ENCODE measurements at places on chromosomes 2 and 18.

GRCh38 chr2:138454761-138455160 is 46.8 kb upstream of the SPOPL start:
- H3K4me3 ChIP-seq = no peak overlapping the region
- H3K27me3 ChIP-seq = no peaks in the 10 kb centered on the region
- DNase-seq = no peak

- H3K4me1 ChIP-seq = no peaks in the 10 kb centered on the region
- no peak overlapping the region for H3K4me3 ChIP-seq
- no peaks in the 10 kb centered on the region for H3K36me3 ChIP-seq
- H3K27ac ChIP-seq = no peak overlapping the region
- H3K27me3 ChIP-seq = peaks cover 2% of the 10 kb centered on the region
Observed at GRCh38 chr18:22883179-22883578, 49.9 kb upstream of the RBBP8 start.

GRCh38 chr2:100653449-100654035 is 90.7 kb downstream of the PDCL3 start:
- no peak overlapping the region for H3K4me3 ChIP-seq
- DNase-seq = peak; percentile 28
- H3K4me1 ChIP-seq = peaks cover 28% of the 10 kb centered on the region
- H3K36me3 ChIP-seq = no peaks in the 10 kb centered on the region

DNA sequence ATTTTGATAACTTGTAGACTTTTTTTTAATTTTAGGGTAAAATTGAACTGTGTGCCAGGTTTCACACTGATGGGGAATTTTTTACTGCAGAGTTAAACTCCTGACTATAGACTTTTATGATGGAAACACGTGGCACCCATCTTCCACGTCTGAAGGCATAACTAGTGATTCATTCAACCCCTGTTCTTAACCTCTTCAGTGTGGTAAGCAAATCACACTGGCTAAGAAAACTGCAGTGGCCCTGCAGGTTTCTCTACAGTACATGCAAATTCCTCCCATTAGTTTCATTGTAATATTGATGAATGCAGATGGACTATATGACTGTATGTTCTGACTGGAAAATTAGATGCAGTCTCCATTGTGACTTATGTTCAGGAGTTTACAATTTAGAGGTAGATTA is 47.2 kb downstream of the SMAD4 start:
- no peak overlapping the region for H3K27ac ChIP-seq
- H3K27me3 ChIP-seq = no peaks in the 10 kb centered on the region
- H3K4me1 ChIP-seq = no peaks in the 10 kb centered on the region
- H3K36me3 ChIP-seq = peaks cover 73% of the 10 kb centered on the region
- DNase-seq = no peak

DNA sequence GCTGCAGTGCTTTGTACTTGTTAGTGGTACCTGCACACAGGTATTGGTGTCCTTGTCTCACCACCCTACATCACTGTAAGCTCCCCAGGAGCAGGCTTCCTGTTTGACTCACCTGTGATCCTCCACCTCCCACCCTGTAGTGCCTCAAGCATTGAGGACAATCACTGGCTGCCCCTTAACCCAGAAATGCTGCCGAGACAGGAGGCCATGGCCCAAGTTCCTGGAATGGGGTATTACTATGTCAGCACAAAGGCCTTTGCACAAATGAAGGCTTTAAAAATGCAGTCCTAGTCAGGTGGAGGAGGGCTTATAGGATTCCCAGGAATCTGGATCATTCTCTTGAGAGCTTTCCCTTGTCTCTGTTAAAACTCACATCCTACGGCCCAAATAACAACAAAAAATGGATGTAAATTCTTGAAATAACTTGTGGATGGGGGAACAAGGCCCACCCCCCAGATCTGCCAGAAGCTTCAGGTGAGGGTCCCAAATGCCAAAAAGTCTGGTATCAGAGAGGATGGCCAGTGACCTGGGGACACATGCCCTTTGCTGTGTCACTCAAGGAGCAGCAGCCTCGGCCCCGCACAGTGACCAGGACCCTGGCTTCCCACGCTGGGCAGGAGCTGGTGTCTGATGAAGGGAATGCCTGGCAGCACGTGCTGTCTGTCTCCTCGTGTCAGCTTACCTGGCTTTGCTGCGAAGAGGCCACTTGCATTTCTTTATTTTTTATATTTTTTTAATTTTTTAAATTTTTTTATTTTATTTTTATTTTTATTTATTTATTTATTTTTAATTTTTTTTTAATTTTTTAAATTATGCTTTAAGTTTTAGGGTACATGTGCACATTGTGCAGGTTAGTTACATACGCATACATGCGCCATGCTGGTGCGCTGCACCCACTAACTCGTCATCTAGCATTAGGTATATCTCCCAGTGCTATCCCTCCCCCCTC is 3.7 kb upstream of the IL37 start:
- no peak overlapping the region for H3K4me3 ChIP-seq
- no peaks in the 10 kb centered on the region for H3K27me3 ChIP-seq
- DNase-seq = no peak
- no peaks in the 10 kb centered on the region for H3K36me3 ChIP-seq
- H3K4me1 ChIP-seq = no peaks in the 10 kb centered on the region
- no peak overlapping the region for H3K27ac ChIP-seq

- peaks cover 6% of the 10 kb centered on the region for H3K36me3 ChIP-seq
- peaks cover 4% of the 10 kb centered on the region for H3K4me1 ChIP-seq
- H3K27me3 ChIP-seq = no peaks in the 10 kb centered on the region
- no peak overlapping the region for H3K27ac ChIP-seq
Observed at GRCh38 chr2:30482011-30482410, 35.0 kb downstream of the LCLAT1 start.

DNA sequence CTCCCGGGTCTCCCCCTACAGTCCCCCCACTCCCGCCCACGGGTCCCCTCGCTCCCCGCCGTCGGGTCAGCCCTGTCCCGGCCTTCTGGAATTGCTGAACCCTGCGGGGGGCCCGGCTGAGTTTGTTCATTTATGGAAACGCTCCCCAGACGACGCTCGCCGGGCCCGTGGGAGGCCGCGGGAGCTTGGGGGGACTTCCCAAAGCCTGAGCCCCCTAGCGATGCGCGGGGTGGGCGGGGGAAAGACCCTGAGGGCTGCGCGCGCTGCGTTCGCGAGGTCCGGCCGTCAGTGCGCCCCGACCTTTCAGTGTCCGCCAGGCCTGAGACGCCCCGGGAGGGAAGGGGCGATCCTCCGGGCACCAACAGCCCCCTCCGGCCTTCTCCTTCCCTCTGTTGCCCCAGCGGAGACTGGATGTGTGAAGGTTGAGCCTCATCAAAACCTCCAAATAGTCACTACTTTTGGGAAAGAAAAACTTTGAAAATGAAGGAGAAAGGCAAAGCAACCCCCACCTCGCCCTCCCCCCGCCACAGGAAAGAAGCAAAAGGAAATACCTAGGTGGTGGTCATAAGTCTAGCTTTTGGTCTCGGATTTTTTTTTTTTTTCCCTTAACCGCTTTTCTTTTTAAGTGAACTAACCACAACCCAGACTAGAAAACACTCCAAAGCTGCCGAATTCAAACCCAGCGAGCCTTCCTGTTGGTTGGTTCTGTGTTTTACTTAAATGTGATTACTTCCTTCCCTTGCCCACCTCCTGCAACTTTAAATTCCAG is 509 bp upstream of the CYS1 start:
- H3K4me1 ChIP-seq = peaks cover 27% of the 10 kb centered on the region
- no peaks in the 10 kb centered on the region for H3K36me3 ChIP-seq
- H3K27me3 ChIP-seq = peaks cover 67% of the 10 kb centered on the region
- H3K4me3 ChIP-seq = peak overlapping the region; percentile 35
- DNase-seq = no peak

GRCh38 chr2:66665124-66665984 is 230.4 kb downstream of the MEIS1 start:
- no peak overlapping the region for H3K4me3 ChIP-seq
- H3K36me3 ChIP-seq = no peaks in the 10 kb centered on the region
- H3K27ac ChIP-seq = no peak overlapping the region

DNA sequence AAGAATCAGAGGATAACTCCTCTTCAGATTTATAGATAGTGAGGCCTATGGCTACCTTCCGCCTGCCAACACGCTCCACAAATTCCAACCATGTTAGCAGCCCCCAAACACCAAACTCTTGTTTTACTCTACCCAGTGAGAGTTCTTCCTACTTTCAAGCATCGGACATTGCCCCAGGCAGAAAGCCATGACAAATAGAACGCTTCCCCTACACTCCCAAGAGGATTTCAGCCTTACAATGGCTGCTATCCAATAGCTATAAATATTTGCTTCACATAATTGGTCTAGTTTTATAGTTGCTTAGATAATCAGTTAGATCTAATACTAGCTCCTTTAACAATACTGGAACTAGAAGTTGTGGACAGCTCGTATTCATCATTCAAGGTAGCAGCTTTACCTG is 503.4 kb upstream of the VRK2 start:
- H3K27ac ChIP-seq = no peak overlapping the region
- H3K27me3 ChIP-seq = no peaks in the 10 kb centered on the region

DNA sequence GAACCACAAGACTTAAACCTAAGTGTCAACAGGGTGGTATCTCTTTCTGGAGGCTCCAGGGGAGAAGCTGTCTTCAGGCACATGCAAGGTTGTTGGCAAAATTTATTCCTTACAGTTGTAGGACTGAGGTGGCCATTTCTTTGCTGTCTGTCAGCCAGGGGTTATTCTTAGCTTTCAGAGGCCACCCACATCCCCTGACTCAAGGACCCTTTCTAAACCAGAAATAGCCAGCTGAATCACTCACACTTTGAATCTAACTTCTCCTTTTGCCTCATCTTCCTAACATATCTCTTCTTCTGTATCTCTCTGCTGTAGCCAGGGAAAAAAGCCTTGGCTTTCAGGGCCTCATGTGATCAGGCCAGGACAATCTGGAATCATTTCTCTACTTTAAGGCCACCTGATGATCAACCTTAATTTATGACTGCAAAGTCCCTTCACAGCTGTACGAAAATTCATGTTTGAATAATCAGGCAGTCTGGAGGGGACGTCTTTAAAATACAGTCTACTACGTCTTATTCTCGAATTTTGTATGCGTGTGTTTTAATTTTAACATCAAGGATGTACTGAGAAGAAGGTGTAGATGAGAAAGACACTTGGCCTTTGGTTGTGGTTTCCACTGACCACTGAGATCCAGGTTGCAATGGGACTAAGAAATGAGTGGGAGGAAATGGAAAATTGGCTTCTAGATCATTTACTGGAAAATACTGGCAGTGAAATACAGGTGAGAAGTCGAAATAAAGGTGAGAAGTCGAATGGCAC is 90.4 kb downstream of the DOCK10 start:
- H3K27me3 ChIP-seq = no peaks in the 10 kb centered on the region
- peaks cover 42% of the 10 kb centered on the region for H3K4me1 ChIP-seq
- peaks cover 4% of the 10 kb centered on the region for H3K36me3 ChIP-seq
- H3K27ac ChIP-seq = no peak overlapping the region

- H3K36me3 ChIP-seq = no peaks in the 10 kb centered on the region
- no peak overlapping the region for H3K27ac ChIP-seq
- H3K4me1 ChIP-seq = no peaks in the 10 kb centered on the region
- no peak for DNase-seq
- H3K27me3 ChIP-seq = no peaks in the 10 kb centered on the region
- H3K4me3 ChIP-seq = no peak overlapping the region
Observed at GRCh38 chr2:106745468-106745867, 140.5 kb downstream of the ST6GAL2 start.

DNA sequence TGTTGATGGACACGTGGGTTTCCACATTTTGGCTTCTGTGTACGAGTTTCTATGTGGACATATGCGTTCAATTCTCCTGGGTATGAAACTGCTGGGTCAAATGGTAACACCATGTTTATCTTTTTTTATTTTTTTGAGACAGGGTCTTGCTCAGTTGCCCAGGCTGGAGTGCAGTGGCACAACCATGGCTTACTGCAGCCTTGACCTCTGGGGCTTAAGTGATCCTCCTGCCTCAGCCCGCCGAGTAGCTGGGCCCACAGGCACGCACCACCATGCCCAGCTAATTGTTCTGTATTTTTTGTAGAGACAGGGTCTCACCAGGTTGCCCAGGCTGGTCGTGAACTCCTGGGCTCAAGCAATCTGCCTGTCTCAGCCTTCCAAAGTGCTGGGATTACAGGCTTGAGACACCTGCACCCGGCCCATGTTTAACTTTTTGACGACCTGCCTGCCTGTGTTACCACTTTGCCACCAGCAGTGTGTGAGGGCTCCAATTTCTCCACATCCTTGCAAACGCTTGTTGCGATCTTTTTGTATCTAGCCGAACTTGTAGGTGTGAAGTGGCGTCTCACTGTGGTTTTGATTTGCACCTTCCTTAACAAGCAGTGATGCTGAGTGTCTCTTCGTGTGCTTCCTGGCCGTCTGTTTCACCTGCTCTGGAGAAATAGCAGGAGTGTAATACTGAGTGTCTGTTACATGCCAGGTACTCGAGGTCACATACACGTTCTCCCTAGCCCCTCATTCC is 6.9 kb downstream of the HSBP1L1 start:
- H3K36me3 ChIP-seq = peaks cover 46% of the 10 kb centered on the region
- no peaks in the 10 kb centered on the region for H3K27me3 ChIP-seq
- no peaks in the 10 kb centered on the region for H3K4me1 ChIP-seq
- no peak for DNase-seq
- no peak overlapping the region for H3K4me3 ChIP-seq

GRCh38 chr2:27149570-27150405 is 984 bp downstream of the TCF23 start:
- no peak overlapping the region for H3K27ac ChIP-seq
- DNase-seq = no peak
- no peaks in the 10 kb centered on the region for H3K4me1 ChIP-seq
- H3K4me3 ChIP-seq = no peak overlapping the region
- no peaks in the 10 kb centered on the region for H3K27me3 ChIP-seq

DNA sequence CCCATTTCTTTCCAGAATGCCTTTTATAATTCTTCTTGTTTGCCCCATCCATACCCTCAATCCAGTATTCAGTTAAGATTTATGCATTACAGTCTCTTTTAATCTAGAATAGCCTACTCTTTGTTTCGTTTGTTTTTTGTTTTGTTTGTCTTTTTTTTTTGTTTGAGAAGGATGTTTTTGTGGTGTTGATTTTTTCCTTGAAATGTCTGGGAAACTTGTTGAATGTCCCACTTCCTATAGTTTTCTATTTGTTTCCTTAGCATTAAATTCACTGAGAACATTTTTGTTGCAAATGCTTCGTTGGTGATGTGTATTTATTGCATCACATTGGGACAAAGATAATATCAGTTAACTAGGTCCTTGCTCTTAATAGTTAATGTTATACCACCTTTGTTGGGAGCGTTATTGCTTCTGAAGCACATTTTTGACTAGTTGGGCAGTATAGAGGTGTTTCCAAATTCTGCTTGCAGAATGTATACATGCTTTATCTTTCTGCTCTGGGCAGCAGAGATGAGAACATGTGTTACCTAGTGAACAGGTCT is 28.9 kb downstream of the ZNF638 start:
- no peak overlapping the region for H3K27ac ChIP-seq
- DNase-seq = no peak
- peaks cover 92% of the 10 kb centered on the region for H3K36me3 ChIP-seq
- H3K27me3 ChIP-seq = no peaks in the 10 kb centered on the region
- H3K4me3 ChIP-seq = no peak overlapping the region

DNA sequence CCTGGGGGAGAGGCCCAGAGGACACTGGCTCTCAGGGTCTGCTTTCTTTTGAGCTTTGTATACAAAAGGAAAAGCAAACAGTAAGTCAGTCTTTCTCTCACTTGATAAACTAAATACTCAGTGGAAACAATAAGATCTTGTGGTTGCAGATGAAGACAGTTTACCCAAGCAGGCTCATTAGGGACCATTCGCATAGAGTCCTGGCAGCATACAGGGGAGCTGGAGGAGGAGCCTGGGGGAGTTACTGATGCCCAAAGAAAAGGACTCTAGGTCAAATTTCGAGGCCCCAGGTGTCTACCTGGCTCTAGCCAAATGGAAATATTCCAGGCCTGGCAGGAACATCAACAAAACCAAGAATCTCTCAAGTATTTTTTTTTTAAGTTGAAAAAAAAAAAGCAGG is 225.3 kb downstream of the CNTNAP5 start:
- no peak overlapping the region for H3K27ac ChIP-seq
- no peaks in the 10 kb centered on the region for H3K4me1 ChIP-seq
- DNase-seq = no peak
- no peak overlapping the region for H3K4me3 ChIP-seq
- H3K36me3 ChIP-seq = no peaks in the 10 kb centered on the region
- no peaks in the 10 kb centered on the region for H3K27me3 ChIP-seq
